AML-193 (cell line): ENCODE measurements at places on chromosomes 5 and 9.

DNA sequence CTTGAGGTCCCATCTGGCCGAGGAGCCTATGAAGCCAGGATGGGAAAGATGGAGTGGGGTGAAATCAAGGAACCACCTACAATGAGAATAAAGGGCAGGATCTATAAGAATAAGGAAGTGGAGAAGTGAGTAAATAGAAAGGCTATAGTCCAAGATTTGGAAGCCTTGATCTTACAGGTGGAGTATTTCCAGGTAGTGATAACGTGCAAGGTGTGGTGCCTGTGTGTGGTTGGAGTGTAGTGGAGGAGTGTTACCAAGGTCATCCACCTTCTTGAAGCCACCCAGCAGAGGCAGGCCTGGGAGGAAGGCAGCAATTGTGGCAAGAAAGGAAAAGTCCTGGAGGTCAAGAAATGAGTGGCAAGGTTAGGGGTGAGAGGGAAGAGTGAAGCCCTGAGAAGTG lies 72.9 kb downstream of the IQGAP2 start:
- no peak for DNase-seq

DNA sequence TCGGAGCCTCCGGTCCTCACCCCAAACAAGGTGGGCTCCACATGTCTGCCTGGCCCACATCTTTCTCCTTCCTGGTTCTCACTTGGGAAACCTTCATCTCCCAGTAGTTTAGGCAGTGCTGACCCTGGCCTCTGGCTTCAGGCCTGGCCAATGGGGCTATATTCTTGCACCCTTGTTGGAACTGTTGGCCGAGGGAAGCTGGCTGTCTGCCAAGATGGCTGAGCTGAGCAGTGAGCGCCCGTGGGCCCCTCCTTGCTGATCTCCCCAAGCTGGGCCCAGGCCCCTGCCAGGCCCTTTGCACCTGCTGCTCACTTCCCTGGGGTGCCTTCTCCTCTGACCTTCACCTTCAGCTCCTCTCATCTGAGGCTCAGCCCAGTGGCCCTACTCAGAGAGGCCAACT lies 31.3 kb downstream of the TSPAN17 start:
- no peak for DNase-seq

- DNase-seq: no peak
These were observed 7.0 kb downstream of the IRX2 start for GRCh38 chr5:2744485-2744884.

DNA sequence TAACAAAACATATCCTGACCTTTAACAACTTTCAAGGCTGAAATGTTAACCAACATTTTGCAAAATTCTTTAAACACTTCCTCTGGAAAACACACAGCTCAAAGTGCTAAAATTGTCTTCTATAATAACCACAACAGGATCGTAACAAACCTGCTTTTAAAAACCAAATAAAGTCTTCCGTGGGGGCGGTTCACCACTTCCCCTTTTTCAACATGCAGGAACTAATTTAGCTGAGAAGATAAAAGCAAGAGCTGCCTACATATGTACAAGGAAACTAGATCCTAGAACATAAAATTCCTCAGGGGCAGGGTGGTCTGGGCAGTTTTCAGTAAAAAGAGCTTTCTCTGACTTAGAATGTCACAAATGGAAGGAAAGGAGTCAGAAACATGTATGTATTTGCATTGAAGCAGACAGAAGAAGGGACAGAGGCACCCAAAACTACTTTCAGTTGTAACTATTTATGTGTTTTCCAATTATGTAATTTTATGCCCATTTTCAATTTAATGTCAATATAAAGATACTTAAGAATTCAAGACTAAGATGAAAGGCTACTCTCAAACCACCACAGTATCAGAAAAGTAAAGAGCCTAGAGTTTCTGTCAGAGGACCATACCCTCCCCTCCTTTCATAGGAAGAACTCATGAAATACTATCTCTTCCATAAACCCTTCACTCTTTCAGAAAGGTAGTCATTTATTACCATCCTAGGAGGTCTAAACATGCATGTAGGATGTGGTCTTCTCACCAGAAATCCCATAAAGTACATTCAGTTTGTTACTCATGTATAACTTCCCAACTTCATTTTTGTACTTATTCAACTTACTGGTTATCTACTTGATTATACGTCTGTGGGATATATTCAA lies 185.9 kb upstream of the RASA1 start:
- DNase-seq: peak; percentile 92

DNA sequence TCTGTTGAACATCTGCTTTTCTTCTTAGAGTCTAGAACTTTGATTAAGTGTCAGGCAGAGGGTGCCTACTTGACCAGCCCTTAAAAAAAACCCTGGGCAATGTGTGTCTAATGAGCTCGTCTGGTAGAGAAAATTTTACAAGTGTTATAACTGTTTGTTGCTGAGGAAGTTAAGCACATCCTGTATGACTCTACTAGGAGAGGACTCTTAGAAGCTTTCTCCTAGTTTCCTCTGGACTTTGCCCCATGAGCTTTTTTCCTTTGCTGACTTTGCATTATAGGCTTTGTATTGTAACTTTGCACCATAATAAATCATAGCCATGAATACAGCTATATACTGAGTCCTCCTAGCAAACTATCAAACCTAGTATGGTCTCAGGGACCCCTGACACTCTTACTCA lies 39.4 kb downstream of the GNG10 start:
- DNase-seq: no peak

GRCh38 chr9:103530934-103531333 lies 535.8 kb downstream of the CYLC2 start:
- no peak for DNase-seq

DNA sequence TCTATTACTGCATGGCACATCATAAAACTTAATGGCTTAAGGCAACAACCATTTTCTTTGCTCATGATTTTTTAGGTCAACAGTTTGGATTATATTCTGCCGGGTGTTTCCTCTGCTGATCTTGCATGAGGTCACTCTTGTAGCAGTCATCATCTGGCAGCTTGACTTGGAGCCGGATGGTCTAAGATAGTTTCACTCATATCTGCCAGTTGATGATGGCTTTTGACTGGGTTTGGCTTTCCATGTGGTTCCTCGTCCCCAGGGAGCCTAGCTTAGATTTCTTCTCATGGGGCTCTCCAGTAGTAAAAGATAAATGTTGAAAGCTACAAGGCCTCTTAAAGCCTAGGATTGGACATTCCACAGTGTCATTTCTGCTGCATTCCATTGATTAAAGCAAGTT lies 27.4 kb downstream of the LNPEP start:
- no peak for DNase-seq

DNA sequence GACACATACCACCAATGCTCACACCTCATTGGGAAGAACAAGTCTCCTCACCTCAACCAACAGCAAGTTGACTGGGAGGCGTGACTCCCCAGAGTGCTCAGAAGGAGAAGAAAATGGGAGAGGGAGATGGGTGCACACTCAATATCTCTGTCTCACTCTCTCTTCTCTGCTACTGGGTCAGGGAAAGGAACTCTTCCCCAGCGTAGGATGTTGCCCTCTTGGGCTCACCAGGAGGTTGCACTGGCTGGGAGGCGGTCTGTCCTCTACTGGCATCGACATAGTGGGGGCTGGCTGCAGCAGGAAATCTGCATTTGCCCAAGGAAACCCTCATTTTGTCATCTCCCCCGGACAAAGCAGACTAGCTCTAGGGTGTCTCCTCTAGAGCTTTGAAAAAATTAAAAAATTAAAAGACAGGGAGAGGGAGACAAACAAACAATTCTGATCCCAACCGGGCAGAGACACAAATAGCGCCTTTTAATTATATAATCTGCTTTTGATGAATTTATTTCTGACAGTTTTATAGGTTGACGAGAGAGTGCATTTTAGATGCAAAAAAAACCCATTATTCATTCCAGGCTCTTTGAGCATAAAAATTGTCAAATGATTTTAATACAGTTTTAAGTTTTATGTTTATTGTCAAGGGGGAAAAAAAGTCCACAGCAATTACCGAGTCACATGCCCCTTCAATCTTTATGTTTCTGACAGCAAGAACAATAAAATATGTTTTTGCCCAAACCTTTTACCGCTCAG lies 179.3 kb upstream of the MVB12B start:
- no peak for DNase-seq

DNA sequence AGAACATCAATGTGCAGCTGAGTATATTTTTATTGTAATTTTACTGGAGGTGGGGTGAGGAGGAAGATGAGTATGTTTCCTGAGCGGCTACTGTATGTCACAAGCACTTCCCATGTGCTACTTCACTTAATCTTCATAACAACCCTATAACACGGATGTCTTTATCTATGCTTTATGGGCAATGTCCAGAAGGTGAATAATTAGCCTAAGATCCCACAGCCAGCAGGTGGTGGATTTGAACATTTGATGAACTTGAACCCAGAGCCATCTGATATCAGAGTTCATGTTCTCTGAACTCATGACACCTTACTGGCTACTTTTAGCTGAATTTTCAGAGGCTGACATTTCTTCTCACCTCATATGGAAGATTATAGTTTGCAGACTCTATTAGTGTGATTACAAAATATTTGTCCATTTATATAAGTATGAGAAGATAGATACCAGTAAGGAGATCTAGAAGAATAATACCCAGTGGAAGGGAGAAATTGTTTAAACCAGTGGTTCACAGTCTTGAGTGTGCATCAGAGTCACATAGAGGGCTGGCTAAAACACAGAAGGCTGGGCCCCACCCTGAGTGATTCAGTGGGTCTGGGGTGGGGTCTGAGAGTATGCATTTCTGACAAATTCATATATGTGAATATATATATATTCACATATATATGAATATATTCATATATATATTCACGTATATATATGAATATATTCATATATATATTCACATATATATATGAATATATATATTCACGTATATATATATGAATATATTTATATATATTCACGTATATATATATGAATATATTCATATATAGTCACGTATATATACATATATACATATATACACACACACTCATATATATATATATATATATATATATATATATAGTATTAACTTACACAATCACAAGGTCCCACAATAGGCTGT lies 164.4 kb upstream of the NR3C1 start:
- no peak for DNase-seq

- no peak for DNase-seq
These were observed 526.1 kb downstream of the TLR4 start for GRCh38 chr9:118230329-118230728.
